ENCODE measurements at places on chromosomes 7 and 10.

DNA sequence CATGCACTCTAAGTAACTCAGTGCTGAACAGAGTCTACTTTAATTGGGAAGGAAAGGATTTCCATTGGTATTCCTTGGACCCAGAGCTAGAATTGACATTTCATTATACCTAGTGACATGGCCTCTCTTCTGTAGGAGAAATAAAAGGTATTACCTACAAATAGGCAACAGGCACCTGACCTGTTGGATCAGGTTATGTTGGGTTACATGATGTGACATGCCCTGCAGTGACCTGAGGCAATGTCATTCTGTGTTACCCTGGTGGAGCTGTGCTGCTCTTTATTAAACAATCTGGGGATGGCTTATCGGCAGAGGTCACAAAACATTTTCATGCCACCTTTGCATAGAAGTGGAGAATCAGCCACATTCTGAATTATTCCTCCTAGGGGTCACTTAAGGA lies 427.7 kb downstream of the MDFIC start:
- DNase-seq, result no peak

- DNase-seq, result no peak
Measured at GRCh38 chr7:106231856-106232490, 52.8 kb downstream of the NAMPT start.

GRCh38 chr10:99536338-99537085 lies 3.8 kb downstream of the NKX2-3 start:
- no peak for DNase-seq

GRCh38 chr7:139875821-139876241 lies 46.8 kb downstream of the TBXAS1 start:
- DNase-seq, result no peak

- DNase-seq, result no peak
Measured at GRCh38 chr7:134018306-134018705, 108.8 kb upstream of the LRGUK start.

DNA sequence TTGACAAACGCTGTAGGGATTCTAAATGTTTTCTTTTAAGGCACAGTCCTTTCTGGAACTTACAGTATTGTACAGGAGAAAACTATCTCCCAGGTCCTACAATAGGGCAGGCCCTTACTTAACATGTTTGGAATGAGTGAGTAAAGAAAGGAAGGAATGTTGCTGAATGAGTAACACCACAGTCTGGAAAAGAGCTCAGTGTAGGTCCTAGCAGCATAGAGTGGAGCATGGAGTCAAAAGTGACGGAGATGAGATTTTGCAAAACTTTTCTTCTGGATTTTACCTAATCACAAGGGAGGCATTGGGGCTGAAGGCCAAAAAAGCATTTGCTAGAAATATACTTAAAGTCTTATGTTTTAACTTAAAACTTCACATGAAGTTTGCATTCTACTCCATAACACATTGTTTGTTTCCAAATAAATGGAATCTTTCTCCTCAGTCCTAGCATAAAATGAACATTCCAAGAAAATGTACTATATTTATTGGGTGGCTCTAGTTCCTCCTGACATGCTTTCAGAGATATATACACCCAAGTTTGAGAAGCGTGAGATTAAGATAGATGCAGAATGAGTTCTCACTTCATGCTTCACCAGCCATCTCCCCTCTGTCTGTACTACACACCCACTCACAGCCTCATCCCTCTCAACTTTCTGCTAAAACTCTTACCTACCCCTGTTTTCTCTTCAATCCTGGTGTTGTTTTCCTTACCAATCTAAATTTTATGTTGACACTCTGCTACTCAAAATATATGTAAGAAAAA lies 20.2 kb upstream of the ADD3 start:
- DNase-seq, result no peak

DNA sequence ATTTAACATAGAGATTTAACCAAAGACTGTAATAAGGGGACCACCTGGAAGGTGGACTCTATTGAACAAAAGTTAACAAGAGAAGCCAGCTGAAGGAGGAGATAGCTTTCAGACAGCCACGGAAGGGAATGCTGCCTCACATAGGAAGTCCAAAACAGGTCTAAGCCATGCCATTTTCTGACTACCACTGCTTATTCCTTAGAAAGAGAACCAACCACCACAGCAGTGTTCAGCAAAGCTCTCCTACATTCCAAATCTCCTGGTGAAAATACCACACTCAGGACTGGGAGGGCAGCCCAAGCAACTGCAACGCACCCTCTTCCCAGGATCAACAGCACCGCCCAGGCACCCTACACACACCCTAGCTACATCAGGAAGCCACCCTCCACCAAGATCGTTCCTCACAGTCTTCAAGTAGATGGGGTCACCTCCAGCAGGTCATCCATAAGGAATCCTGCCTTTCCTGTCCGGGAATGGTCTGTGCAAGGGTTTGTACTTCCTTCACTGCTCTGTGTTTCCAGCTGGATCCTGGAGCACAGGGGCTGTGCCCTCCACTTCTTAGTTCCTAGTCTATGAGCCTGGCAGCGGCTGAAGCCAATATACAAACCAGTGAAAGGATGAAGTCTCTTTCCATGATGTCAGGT lies 2.5 kb downstream of the KIAA1549 start:
- DNase-seq, result no peak

DNA sequence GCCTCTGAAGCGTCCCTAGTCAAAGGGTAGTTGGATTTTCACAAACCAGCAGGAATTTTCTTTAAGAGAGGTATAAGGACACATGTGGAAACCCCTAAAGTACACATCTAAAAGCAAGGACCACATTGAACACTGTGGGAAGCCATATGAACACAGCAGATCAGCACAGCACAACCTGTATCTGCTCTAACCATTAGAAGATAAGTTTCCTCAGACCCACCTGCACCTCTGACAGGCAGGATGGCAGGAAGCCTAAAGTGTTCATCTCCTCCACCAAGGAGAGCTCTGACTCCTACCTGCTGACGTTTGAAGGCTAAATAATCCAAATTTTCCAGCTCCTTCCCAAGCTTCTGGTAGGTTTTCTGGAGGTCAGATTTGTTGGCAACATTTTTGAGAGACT lies 174.4 kb downstream of the CTNNA3 start:
- no peak for DNase-seq

GRCh38 chr10:113273181-113274163 lies 279.4 kb upstream of the HABP2 start:
- no peak for DNase-seq

- no peak for DNase-seq
Measured at GRCh38 chr7:22256541-22257096, 100.3 kb downstream of the RAPGEF5 start.

- DNase-seq, result no peak
Measured at GRCh38 chr10:1638889-1639419, 98.4 kb downstream of the ADARB2 start.

GRCh38 chr10:21056461-21056860 lies 159.3 kb upstream of the NEBL start:
- DNase-seq, result no peak

DNA sequence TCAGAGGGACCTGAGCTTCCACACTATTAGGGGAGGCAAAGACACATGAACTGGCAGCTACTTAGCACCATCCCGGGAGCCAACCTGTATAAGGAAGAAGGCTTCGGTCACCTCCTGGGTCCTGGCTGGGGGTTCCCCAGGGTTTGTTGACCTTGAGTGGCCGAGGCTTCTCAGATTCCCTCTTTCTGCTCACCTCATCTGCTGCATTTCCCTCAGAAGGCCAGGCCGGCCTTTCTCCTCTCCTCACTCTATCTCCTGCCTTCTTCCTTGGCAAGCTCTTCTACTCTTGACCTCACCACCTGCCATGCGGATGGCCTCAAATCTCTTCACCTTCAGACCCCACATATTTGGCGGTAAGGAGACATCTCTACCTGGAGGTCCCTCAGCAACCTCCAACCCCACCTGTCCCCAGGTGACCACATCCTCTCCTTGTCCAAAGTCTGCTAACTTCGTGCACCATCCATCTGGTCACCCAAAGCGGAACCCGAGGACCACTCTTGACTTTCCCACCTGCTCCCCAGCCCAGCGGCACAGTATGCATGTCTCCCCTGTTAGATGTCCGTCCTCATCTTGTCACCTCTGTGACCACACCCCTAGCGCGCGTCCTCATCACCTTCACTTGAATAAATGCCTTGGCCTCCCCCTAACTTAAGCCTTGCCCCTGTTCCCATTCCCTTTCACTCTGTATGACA lies 133.8 kb upstream of the UNC5B start:
- no peak for DNase-seq

DNA sequence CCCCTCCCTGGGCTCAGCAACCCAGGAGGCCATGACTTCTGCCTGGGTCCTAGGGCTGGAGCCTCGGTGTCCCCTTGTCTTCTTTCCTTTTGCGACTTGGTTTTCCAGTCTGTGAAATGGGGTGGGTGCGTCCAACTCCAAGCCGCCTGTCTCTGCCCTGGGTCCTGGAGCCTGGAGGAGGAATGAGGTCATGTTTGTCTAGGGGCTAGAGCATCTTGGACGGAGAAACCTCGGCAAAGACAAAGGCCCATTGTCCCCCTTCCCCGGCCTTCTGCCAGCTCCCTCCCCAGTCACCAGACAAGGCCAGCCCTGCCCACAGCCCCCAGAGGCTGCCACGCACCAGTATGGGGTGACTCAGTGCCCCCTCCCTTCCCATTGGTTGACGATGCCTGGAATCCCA lies 39.8 kb upstream of the ELN start:
- DNase-seq, result no peak

DNA sequence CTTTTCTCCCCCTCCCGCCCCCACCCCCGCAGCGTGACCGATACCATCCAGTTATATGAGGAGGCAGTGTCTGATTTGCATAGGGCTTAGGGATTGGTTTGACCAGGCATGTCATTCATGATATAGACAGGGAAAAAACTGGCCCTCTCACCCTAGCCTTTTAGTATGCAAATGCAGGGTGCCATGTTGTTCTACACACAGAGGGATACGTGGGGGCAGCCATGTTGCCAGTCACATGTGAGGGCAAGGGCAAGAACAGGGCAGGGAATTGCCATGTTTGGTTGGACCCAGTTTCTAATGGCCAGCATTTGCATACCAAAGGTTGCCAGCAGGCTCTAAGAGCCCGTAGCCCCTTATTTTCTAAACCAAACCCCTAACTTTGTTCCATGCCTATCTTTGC lies 552.1 kb downstream of the SORCS1 start:
- DNase-seq, result no peak

DNA sequence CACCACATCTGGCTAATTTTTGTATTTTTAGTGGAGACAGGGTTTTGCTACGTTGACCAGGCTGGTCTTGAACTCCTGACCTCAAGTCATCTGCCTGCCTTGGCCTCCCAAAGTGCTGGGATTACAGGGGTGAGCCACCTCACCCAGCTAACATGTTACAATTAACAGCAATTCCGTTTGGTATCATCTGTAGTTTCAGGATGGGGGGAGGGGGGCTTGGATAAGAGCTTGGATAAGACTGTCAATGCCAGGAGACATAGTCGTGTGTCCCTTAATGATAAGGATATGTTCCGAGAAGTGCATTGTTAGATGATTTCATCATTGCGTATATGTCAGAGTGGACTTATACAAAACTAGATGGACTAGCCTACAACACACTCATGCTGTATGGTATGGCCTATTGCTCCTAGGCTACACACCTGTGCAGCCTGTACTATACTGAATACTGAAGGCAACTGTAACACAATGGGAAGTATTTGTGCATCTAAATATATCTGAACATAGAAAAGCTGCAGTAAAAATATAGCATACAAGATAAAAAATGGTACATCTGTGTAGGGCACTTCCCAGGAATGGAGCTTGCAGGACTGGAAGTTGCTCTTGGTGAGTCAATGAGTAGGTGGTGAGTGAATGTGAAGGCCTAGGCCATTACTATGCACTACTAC lies 103.9 kb upstream of the TNS3 start:
- no peak for DNase-seq

DNA sequence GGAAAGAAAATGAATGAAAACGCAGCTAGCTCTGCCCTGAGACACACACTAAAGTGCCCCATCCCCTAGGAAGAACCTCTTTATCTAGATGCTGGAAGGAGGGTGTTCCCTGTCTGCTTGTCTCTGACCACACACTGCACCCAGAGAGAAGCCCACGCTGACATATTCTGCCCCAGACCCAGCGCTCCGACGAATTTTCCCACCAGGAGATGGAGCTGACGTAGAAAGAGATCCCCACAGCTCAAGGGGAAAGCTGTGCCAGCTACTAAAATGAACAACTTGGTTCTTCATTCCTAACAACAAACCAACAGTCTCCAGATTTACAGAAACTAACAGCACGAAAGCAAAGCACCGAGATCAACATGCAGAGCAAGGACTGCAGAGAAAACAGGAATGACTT lies 73.3 kb downstream of the KIAA1549 start:
- no peak for DNase-seq

- no peak for DNase-seq
Measured at GRCh38 chr7:95526128-95526738, 40.5 kb downstream of the ASB4 start.

GRCh38 chr7:129644634-129645230 lies 33.2 kb downstream of the NRF1 start:
- DNase-seq, result no peak

DNA sequence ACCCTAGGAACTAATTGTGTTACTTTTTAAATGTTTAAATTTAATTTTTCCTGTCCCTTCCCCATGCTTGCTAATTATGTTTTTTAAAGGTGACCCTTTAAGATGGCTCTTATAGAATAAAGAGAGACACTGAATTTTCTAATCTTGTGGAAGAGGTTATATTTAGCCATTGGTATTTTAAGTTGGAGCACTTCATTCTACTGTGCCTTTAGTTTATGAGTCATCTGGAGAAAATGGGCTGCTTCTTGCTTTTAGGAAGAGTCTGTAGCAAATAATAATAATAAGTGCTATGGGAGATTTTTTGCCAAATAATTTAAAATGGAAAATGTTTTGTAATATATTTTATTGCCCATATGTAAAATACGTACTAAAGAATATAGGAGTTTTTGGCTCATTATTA lies 139.7 kb downstream of the ADK start:
- no peak for DNase-seq

DNA sequence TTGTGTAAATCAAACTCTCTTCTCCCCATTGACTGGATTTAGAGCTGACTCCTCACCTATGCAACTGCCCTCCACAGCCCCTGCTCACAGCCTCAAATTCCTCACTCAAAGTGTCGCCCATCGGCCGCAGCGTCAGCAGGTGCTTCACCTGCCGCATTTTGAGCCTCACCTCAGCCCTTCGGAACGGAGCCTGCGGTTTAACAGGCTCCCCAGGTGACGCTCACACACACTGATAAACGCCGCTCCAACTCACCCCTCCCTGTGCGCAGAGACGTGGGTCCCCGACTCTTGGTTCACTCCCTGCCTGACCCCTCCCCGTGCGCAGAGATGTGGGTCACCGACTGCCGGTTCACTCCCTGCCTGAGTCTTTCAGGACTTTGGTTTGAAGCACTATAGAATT lies 57.1 kb downstream of the CARD11 start:
- no peak for DNase-seq

GRCh38 chr7:92740700-92741126 lies 95.7 kb downstream of the CDK6 start:
- no peak for DNase-seq

DNA sequence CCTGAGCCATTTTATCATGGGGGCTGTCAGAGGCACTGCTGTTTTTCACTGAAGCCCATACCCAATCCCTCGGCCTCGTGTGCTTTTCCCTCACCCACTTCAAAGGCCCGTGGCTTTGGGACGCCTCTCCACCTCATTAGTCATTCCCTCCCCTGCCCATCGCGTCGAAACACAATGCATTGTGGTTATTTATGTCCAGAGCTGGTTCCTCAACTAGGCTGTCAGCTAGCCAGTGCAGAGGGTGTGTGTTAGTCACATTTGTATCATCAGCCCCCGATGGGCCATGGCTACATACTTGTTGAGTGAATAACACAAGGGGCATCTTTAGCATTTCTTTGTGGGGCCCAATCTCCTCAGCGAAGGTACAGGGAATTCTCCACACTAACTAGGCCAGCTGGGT lies 3.8 kb upstream of the CRCP start:
- no peak for DNase-seq
